ENCODE measurements at places on chromosomes 5 and 9. TPM values are rescaled to one million over a fixed set of nuclear protein-coding genes. Genes with fewer than 3 reads are reported as not detected.
A peak's percentile ranks its signal among the peaks of the same experiment; 100 is the strongest.

The CTNND2 gene
- 6.5 TPM for total RNA-seq

DNA sequence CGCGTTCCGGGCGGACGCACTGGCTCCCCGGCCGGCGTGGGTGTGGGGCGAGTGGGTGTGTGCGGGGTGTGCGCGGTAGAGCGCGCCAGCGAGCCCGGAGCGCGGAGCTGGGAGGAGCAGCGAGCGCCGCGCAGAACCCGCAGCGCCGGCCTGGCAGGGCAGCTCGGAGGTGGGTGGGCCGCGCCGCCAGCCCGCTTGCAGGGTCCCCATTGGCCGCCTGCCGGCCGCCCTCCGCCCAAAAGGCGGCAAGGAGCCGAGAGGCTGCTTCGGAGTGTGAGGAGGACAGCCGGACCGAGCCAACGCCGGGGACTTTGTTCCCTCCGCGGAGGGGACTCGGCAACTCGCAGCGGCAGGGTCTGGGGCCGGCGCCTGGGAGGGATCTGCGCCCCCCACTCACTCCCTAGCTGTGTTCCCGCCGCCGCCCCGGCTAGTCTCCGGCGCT lies at the start of gene DAPK1:
Gene DAPK1 (plus strand): TSS at position 264 of the 442 bp plus-strand sequence. CDS start 1,211 bp downstream, outside the sequence.
- peak within 1 kb of the TSS; percentile 90 for H3K4me3 ChIP-seq
- H3K4me1 ChIP-seq: no peaks in the 10 kb centered on the region
- peak within 1 kb of the TSS; percentile 92 for H3K27ac ChIP-seq
- no peaks in the 10 kb centered on the region for H3K27me3 ChIP-seq

The ORM2 gene
- total RNA-seq: not detected

DNA sequence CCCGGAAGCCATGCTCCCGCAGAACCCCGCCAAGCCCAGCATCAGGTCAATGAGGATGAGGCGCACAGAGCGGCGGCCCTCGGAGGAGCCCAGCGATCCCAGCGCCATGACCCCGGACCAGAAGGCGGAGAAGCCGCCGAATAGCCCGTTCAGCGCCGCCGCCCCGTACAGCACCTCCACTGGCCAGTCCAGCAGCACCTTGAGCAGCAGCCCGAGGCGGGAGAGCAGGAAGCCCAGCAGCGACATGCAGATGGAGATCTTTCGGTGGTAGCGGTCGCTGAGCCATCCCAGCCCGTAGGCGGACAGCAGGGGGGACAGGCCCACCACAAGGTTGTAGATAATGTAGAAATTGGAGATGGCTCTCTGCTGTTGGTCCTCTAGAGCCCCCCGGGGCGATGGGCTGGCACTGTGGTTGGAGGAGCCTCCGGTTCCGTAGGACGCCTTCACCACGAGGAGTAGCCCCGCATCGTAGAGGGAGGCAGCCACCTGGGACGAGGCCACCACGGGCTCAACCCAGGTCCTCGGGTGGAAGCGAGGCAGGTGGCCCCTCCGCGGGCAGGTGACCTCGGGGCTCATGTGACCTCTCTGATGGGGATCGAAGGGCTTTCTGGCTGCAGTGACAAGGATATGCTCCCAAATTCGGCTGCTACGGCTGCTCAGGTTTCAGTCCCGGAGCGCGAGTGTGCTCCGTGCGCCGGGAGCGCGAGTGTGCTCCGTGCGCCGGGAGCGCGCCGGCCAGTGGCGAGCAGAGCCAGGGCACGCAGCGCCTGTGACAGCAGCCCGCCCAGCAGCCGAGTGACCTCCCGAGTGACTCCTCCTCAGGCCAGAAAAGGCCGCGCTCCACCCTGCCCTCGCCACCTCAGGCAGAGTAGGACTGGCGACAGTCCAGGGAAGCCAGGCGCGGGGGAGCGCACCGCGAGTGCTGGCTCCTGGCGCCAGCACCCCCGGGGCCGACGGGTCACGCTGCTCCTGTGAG lies at the start of gene SLC46A2:
Gene SLC46A2 (minus strand): TSS at position 771 of the 976 bp plus-strand sequence. CDS start 195 bp downstream, at position 576.
- no peaks in the 10 kb centered on the region for H3K36me3 ChIP-seq
- H3K4me1 ChIP-seq: no peaks in the 10 kb centered on the region
- H3K4me3 ChIP-seq: peak within 1 kb of the TSS; percentile 70
- no peak within 1 kb of the TSS for H3K27ac ChIP-seq

DNA sequence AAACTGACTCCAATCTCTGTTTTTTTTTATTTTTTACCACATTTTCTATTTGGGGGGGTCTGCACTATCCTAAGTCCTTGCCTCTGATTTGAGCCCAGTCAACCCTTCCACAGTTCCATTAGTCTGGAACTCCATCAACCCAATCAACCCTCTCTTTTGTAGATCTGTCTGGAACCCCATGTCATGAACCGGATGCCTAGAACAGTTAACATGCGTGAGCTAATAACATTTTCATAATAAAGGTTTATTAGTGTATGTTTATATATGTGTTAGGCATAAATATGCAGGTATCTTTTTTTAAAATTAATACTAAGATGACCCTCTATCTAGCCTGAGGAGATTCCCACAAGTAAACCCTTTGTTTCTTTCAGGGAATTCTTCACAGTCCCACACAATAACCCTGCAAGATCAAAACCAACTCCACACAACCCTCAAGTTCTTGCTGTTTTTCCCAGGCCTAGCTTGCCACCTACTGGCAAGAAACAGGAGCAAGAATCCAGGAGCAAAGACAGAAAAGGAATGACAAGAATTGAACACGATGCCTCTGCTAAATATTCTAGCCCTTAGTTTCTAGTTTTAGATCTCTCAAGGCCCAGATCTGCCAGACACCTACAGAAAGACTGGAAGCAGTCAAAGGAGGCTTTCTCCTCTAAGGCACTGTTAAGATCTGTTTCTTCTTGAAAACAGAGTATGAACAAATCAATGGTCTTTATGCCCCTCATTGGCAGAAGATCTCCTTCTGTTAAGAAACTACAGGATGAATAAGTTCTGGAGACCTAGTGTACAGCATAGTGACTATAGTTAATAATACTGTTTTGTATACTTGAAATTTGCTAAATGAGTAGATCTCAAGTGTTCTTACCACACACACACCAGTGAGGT lies 100.4 kb downstream of the TRIM36 start:
- H3K4me1 ChIP-seq: no peaks in the 10 kb centered on the region
- no peak overlapping the region for H3K27ac ChIP-seq
- no peaks in the 10 kb centered on the region for H3K36me3 ChIP-seq
- no peak overlapping the region for H3K4me3 ChIP-seq
- DNase-seq: peak; percentile 79

- no peaks in the 10 kb centered on the region for H3K36me3 ChIP-seq
- no peak overlapping the region for H3K4me3 ChIP-seq
- no peaks in the 10 kb centered on the region for H3K27me3 ChIP-seq
- no peaks in the 10 kb centered on the region for H3K4me1 ChIP-seq
- no peak for DNase-seq
Observed at GRCh38 chr5:129963359-129963758, 59.1 kb downstream of the CHSY3 start.

DNA sequence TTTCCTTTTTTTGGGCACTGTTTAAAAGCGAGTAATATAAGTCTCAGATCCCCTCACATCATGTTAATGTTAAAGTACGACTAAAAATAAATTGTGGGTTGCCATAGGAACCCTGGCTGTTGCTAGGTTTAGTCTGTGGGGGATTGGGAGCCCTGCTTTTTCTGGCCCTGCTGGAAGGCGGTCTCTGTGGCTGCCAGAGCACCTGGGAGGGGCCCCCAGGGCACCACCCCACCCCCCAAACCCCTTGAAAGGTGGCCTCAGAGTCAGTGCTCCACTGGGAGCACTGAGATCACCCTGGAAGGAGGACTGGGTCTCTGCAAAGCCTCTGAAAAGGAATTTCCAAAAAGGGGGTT lies 66.2 kb upstream of the NEURL1B start:
- no peak for DNase-seq
- no peaks in the 10 kb centered on the region for H3K36me3 ChIP-seq
- no peak overlapping the region for H3K27ac ChIP-seq
- no peak overlapping the region for H3K4me3 ChIP-seq
- no peaks in the 10 kb centered on the region for H3K27me3 ChIP-seq

- H3K36me3 ChIP-seq: no peaks in the 10 kb centered on the region
- H3K27ac ChIP-seq: no peak overlapping the region
- H3K4me3 ChIP-seq: no peak overlapping the region
- H3K27me3 ChIP-seq: no peaks in the 10 kb centered on the region
- DNase-seq: peak; percentile 63
- no peaks in the 10 kb centered on the region for H3K4me1 ChIP-seq
Observed at GRCh38 chr5:31232273-31232888, 38.9 kb downstream of the CDH6 start.

GRCh38 chr9:92979283-92980056 lies 32.1 kb downstream of the FGD3 start:
- DNase-seq: no peak
- H3K27me3 ChIP-seq: no peaks in the 10 kb centered on the region
- H3K36me3 ChIP-seq: no peaks in the 10 kb centered on the region
- no peaks in the 10 kb centered on the region for H3K4me1 ChIP-seq
- H3K4me3 ChIP-seq: no peak overlapping the region

GRCh38 chr9:137220317-137221094 lies 1.5 kb downstream of the RNF208 start:
- H3K27ac ChIP-seq: no peak overlapping the region
- H3K4me1 ChIP-seq: peaks cover 23% of the 10 kb centered on the region
- no peak for DNase-seq
- H3K4me3 ChIP-seq: no peak overlapping the region
- no peaks in the 10 kb centered on the region for H3K27me3 ChIP-seq

DNA sequence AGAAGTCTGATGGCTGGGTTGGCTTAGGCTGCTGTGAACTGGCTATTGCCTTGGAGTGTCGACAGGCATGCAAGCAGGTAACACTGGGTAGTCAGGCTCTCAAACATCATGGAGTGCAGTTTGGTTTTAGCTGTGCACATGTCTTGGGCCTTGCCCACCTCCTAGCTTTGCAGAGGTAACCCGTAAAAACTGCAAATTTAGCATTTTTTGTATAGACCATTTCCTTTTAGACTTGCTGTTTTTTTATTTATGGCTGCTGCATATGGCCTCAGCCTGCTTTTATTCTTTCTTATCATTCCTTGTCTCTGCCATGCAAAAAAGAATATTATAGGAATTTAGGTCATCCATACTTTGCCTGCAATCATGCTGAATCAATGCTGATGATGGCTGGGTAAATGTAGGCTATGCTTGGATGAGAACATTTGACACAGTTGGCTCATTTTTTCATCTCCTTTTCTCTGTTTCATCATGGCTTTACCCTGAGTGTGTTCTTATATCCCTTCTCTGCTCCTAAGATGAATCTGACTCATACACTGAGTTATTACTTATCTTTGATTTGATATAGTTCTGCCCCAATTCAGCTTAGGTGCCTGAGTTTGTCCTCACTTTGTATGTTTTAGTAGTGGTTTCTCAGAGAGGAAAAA lies 27.2 kb downstream of the RECK start:
- no peak overlapping the region for H3K27ac ChIP-seq
- no peak for DNase-seq

DNA sequence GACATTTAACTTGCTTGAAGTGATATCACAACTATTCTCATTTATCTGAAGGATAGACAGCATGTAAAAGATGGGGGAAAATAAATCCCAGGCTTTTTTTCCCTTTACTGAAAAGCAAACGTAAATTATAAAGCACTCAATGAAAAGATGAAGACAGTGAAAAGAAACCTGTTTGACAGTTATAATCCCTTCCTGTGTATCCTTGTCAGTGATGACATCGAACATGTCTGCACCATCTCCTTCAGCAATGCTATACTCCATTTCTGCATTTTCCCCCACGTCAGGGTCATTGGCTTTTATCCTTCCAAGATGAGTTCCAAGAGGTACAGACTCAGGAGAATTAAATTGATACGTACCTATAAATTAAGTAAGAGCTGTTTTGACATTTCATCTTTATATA lies 134.9 kb downstream of the CDH9 start:
- no peak overlapping the region for H3K4me3 ChIP-seq
- H3K4me1 ChIP-seq: no peaks in the 10 kb centered on the region
- no peaks in the 10 kb centered on the region for H3K27me3 ChIP-seq
- DNase-seq: no peak
- no peaks in the 10 kb centered on the region for H3K36me3 ChIP-seq
- no peak overlapping the region for H3K27ac ChIP-seq

- DNase-seq: peak; percentile 79
- H3K27ac ChIP-seq: no peak overlapping the region
- no peaks in the 10 kb centered on the region for H3K27me3 ChIP-seq
- no peaks in the 10 kb centered on the region for H3K4me1 ChIP-seq
- no peak overlapping the region for H3K4me3 ChIP-seq
- H3K36me3 ChIP-seq: no peaks in the 10 kb centered on the region
Observed at GRCh38 chr5:41707853-41708603, 162.2 kb downstream of the OXCT1 start.

DNA sequence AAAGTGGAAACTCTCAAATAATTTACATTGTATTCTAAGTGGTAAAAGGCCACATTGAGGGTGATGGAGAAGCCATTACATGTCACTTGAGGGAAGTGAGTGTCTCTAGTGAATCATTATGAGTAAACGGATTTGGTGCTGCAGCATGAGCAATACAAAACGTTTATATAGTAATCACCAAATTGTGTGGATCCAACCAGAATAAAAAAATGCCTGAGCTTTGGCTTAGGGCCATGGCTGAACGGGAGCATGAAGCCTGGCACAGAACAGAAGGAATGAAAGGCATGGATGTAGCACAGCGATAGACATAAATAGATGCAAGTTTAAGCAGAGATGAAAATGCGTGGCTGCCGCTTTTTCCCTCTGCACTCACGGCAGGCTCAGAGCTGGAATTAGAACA lies 58.3 kb downstream of the PTTG1 start:
- H3K36me3 ChIP-seq: no peaks in the 10 kb centered on the region
- no peaks in the 10 kb centered on the region for H3K4me1 ChIP-seq
- no peak overlapping the region for H3K4me3 ChIP-seq
- no peak for DNase-seq
- no peaks in the 10 kb centered on the region for H3K27me3 ChIP-seq

- no peaks in the 10 kb centered on the region for H3K36me3 ChIP-seq
- no peaks in the 10 kb centered on the region for H3K27me3 ChIP-seq
- no peak for DNase-seq
- peaks cover 3% of the 10 kb centered on the region for H3K4me1 ChIP-seq
- no peak overlapping the region for H3K4me3 ChIP-seq
Observed at GRCh38 chr5:128870373-128870772, 94.9 kb upstream of the SLC27A6 start.

The HAPLN1 gene
- total RNA-seq: 0.07 TPM

The PCDHGB5 gene
- total RNA-seq: 1.0 TPM

The MAML1 gene
- total RNA-seq: 38.9 TPM

The MTMR12 gene
- 33.3 TPM for total RNA-seq

DNA sequence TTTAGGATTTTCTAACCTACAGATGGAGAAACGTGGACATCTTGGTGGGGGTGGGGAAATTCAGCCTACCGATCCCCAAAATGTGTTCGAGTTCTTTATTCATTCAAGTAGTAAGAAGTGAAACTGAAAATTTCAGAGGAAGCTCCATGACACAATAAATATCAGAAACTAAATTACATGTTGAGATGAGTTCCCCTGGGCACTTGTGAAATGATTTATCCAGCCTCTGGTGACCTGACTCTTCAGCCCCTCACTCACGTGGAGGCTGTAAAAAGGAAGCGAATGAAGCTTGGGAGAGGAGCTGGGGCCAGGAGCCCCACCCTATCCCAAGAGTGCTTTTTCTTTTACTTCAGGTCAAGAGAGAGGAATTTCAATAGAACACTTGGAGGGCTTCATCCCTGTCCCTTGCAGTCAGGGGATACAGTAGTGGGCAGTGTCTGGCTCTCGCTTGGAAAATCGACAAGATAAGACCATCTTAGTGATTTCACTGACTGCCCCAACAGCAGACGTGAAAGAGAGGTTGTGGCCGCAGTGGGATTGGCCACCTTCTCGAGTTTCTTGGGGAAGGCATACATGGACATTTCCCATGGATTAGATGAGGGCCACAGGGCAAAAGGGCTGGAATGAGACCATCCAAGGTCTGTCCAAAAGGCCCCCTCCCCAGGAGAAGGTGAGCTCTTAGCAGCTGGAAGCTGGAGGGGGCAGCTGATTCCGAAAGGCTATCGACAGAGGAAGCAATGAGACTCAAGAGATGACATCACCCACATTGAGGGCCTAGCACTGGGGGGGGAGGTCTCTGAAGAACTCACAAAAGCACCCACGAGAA lies 76.8 kb upstream of the SH3PXD2B start:
- peak; percentile 27 for DNase-seq
- no peak overlapping the region for H3K4me3 ChIP-seq
- H3K36me3 ChIP-seq: no peaks in the 10 kb centered on the region

The CD14 gene
- total RNA-seq: not detected

The CFAP157 gene
- total RNA-seq: 0.27 TPM

Measured in endodermal cell (in vitro differentiated cells).